CMK (cell line): ENCODE measurements at places on chromosomes 16 and 17.

DNA sequence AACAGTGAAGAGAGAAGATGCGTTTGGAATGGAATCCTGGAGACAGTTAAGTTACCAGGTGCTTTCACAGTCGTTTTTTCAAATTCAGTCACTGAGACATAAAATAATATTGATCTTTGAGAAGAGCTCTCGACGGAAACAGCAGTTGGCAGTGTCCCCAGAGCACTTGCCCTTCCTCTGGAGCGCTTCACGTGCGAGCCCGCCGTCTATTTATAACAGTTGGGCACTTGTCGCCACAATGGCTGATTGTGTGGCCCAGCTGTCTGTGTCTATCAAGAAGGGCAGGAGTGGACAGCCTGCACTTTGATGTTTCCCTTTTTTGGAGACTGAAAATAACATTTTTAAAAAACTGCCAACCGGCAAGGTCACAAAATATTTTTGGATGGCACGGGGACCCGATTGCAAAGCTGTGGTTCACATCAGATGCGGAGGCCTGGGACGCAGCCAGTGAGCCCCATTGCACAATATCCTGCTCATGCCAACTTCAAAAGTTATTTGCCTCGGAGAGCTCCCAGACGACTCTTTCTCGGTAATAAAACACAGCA, 62.9 kb downstream of the ADCY9 start:
- no peak for DNase-seq

DNA sequence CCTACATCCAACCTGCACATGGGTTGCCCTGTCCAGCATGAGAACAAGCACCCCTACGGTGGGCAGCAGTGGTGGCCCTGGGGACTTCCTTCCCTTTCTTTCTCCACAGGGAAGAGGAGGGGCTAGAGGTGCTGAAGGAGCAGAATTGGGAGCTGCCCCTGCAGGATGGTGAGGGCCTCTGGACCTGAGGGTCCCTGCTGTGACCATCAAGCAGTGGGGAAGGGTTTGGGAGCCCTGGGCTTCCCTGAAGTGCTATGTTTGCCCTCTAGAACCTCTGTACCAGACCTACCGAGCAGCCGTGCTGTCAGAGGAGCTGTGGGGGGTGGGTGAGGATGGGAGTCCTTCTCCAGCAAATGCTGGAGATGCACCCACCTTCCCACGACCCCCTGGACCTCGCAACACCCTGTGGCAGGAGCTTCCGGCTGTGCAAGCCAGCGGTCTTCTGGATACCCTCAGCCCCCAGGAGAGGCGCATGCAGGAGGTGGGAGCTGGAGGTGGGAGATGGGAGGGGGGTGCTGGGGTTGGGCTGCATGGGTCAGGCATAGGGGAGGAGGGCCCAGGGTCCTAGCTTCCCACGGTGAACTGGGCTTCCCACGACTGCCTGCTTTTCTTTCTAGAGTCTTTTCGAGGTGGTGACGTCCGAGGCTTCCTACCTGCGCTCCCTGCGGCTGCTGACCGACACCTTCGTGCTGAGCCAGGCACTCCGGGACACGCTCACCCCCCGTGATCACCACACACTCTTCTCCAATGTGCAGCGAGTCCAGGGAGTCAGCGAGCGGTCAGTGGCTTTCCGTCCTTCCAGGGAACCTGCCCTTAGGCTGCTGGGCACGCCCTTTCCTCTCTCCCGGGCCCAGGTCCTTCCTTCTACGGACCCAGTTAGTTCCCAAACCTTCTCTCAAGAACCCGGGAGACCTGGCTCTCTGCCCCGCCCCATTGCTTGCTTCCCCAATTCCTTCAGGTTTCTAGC, 5.0 kb downstream of the ARHGEF15 start:
- no peak for DNase-seq

DNA sequence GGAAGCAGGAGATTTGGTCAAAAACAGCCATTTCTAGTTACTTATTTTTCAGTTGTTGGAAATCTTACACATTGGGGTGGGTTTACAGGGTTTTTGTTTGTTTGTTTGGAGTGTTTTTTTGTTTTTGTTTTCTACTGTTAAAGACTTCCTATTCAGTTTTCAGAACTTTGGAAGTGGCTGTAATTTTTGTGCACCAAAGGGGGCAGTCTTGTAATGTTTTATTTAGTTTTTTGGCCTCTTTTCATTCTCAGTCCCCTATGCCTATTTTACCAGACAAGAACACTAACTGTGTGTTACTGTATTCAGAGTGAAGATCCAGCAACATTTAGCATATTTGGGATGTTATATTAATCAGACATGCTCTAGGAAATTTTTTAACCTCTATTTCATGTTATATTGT, 20.6 kb downstream of the TPPP3 start:
- DNase-seq = no peak

- DNase-seq = no peak
Observed at GRCh38 chr16:1659031-1659430, 19.0 kb upstream of the JPT2 start.

DNA sequence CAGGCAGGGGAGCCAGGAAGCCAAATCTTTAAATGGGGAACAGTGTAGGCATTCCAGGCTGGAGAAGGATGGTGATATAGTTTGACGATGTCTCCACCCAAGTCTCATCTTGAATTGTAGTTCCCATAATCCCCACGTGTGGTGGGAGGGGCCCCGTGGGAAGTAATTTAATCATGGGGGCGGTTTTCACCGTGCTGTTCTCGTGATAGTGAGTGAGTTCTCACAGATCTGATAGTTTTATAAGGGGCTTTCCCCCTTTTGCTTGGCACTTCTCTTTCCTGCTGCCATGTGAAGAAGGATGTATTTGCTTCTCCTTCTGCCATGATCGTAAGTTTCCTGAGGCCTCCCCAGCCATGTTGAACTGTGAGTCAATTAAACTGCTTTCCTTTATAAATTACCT, 28.8 kb downstream of the GINS3 start:
- DNase-seq = no peak

GRCh38 chr17:73493956-73494926, 150.0 kb downstream of the SDK2 start:
- no peak for DNase-seq

DNA sequence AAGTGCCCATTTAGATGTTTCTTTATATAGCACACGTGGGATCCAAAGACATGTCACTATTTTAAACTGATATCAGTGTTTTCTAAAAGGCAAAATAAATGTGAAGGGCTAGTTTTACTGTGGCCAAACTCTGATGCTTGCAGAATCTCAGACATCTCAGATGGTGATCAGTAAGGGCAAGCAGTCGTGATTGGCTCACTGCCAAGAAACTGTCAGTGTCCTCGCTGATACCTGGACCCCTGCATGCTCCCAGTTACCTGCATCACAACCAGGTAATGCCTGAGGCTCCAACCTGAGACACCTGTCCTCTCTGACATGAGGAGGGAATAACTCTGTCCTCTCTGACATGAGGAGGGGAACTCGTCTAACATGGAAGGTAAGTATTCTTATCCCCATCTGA, 114.0 kb downstream of the SPECC1 start:
- no peak for DNase-seq

DNA sequence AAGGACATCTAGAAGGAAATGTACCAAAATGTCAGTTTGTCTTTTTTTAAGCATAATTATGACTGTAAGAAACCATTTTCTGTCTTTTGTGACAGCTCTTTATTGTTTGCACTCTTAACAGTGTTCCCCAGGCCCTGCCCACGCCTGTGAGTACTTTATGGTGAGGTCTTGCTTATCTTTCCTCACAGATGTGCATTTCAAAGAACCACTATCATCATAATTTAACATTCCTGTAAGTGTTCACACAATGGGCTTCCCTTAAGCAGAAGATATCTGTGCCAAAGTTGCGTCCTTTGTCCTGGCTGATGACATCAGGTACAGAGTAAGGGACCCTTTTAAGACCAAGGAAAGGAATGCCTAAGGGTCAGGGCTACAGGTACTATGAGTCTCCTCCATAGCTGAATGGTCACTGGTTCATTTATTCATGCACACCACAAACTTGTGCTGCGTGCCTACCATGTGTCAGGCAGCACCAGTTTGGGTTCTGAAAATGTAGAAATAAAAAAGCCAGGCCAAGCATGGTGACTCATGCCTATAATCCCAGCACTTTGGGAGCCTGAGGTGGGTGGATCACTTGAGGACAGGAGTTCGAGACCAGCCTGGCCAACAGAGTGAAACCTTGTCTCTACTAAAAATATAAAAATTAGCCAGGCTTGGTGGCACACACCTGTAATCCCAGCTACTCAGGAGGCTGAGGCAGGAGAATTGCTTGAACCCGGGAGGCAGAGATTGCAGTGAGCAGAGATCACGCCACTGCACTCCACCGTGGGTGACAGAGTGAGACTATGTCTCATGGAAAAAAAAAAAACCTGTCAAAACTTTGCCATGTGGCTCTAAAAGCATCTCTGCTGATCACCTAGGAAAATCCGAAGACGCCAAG, 55.4 kb upstream of the NLK start:
- peak; percentile 83 for DNase-seq

DNA sequence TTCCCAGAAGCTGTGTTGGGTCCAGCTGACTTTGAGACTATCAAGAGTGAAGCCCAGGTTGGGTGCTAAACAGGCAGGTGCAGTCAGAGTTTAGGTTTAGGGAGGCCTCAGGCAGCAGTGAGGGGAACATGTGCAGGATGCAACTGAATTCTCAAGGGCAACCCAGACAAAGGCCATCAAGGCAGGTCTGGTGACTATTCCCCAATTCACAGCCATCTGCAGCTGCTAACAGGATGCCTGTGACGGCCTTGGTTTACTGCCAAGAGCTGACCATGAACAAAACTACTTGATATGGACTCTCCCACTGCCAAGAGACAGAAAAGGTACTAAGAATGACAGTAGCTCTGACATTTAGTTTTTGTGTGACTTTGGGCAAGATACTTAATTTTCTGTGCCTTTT, 45.2 kb upstream of the BCAR1 start:
- no peak for DNase-seq

DNA sequence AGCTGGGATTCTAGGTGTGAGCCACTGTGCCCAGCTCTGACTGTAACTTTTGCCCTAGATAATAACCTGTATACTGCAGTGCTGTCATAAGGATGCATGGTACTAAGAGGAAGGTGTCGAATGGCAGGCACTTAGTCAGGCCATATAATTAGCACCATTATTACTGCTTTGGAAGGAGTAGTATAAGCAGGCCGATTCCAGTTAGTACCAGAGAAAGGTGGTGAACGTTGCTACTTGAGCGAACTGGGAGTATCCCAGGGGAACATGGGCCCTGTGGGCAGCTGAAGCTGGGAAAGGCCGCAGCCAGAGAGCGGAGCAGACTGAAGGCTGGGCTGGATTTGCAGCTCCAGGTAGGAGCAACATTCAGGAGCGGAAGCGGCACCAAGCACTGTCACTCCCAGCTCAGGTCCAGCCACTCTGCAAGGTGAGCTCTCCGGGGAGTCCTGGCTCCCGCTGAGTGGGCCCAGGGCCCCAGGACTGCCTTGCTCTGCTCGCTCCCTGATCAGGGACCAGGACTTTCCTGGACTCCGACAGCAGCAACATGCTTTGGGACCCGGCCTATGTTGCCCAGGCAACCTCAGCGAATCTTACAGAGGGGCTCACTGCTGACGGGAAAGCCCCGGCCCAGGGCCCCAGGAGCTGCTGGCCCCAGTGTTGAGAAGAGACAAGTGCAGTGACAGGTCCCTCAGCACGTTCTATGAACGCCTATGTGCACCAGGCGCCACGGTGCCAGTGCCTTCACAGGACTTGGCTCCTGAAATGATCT, 28.6 kb downstream of the C16orf74 start:
- no peak for DNase-seq

- DNase-seq = no peak
Observed at GRCh38 chr17:28385037-28385400, 13.5 kb downstream of the SARM1 start.

DNA sequence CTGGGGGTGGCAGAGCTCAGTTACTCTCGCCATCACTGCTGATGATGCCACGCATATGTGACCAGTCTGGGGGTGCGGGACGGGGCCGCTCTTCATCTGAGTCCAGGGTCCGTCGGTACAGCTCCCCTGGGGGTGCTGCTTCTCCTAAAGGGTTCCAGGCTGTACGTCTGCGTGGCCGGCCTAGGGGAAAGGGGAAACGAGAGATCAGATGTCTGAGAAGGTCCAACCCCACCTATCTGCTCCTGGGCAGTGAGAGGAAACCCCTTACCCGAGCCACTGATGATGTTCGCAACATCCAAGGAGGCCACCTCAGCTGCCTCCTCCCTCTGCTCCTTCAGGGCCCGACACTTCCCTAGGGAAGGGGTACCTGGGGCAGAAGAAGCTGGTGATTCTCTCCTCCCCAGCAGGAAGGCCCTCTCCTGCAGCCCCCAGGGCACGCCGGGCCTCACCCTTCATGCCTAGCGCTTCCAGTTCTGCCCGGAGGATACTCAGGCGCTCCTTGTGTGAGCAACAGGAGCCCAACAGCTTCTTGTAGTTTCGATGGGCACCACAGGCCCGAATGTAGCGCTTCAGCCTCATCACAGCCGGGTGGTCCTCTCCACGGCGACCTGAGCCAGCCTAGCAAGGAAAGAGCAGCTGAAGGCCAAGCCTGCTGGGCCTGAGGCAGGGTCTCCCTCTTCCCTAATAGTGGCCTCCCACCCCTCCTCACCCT, 2.1 kb downstream of the HIRIP3 start:
- no peak for DNase-seq

- no peak for DNase-seq
Observed at GRCh38 chr17:38460082-38460715, 31.9 kb downstream of the ARHGAP23 start.

- DNase-seq = no peak
Observed at GRCh38 chr17:17235212-17236174, 1.5 kb downstream of the FLCN start.

- no peak for DNase-seq
Observed at GRCh38 chr17:69503711-69504110, 89.2 kb downstream of the MAP2K6 start.

DNA sequence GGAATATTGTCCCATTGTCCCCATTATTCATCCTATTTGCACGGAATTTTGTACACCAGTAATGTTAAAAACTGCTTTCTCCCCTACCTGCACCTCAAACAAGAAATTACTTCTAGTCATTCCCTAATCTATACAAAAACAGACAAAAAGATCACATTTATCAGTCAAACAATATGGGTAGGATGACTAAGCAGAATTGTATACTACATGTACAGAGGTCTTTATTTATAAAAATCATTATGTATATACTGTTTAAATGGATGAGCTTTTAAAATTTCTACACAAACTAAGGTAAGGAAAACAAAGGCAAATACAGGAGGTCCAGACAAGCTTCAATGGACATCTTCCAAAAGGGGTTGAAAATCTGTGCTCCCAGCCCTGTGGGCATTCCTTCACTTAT, 137.7 kb downstream of the CEP112 start:
- no peak for DNase-seq

GRCh38 chr17:77444628-77444983, 303.8 kb downstream of the SEC14L1 start:
- DNase-seq = no peak
